ENCODE measurements at places on chromosomes 12 and 14.

GRCh38 chr12:46303039-46303666, 34.3 kb upstream of the SLC38A1 start:
- peak; percentile 77 for DNase-seq

DNA sequence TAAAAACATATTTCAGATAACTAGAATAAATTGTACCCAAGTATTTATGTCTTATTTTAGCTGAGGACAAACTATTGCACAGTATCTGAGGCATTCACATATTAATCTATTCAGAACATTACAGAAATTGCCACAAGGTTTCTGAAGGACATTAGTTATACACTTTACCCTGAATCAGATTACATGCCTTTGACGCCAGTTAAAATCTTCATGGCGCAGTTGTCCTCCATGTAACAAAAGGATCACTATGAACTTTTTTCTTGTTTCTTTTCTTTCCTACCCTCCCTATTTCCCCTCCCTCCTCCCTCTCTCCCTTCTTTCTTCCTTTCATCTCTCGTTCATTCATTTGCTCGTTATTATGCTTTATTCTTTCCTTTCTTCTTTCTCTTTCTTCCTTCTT, 176.6 kb upstream of the KITLG start:
- no peak for DNase-seq

GRCh38 chr14:104133496-104133895, 4.9 kb upstream of the KIF26A start:
- DNase-seq = no peak

DNA sequence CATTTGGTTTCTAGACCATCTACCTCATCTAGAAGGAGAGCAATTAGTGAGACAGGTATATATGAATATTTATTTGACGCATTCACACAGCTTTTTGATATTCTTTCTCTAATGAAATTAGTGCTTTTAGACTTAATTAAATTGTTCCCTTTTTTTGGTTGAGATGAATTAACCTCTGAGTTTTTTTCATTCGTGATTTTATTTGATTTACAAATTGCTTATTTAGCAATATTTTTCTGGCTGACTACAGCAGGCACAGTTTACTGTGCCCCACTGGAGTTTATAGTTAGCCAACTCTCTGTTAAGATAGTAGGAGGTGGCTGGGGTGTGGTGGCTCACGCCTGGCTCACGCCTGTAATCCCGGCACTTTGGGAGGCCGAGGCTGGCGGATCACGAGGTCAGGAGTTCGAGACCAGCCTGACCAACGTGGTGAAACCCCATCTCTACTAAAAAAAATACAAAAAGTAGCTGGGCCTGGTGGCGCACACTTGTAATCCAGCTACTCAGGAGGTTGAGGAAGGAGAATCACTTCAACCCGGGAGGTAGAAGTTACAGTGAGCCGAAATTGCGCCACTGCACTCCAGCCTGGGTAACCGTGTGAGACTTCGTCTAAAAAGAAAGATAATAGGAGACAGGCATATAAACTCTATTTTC, 16.7 kb downstream of the MDM2 start:
- DNase-seq = no peak

DNA sequence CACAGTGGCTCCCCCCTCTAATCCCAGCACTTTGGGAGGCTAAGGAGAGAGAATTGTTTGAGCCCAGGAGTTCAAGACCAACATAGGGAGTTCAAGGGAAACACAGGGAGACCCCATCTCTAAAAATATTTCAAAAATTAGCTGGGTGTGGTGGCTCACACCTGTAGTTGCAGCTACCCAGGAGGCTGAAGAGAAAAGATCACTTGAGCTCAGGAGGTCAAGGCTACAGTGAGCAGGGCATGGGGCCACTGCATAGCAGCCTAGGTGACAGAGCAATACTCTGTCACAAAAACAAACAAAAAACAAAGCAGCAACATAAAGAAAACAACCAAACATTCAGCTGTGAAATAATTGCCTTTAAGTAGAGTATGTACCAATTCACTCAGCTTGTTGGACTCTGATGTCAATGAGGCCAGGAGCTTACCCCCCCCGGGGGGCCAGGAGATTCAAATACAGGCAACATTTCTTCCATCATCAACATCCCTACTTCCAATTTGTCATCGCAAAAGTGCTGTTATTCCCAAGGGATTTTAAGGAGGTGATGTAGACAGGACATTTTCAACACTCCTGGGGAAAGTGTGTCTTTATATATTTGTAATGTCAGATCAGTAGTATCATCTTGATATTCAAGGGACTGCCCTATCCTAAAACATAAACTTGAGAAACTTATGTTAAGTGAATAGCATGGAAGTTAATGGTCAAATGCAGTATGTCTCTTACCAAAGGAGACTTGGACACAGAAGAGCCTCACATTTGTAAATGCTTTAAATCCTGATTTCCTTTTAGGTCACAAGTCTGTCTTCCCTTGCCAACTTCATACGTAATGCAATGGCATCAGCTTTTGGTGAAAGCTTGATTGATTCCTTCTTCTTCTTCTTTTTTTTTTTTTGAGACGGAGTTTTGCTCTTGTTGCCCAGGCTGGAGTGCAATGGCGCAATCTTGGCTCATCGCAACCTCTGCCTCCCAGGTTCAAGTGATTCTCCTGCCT, 40.6 kb upstream of the AEBP2 start:
- no peak for DNase-seq

GRCh38 chr14:73774241-73774570, 60.0 kb upstream of the PNMA1 start:
- no peak for DNase-seq

GRCh38 chr12:132477703-132478432, 12.1 kb upstream of the FBRSL1 start:
- DNase-seq = no peak

GRCh38 chr12:111310076-111310870, 58.6 kb downstream of the PHETA1 start:
- no peak for DNase-seq

DNA sequence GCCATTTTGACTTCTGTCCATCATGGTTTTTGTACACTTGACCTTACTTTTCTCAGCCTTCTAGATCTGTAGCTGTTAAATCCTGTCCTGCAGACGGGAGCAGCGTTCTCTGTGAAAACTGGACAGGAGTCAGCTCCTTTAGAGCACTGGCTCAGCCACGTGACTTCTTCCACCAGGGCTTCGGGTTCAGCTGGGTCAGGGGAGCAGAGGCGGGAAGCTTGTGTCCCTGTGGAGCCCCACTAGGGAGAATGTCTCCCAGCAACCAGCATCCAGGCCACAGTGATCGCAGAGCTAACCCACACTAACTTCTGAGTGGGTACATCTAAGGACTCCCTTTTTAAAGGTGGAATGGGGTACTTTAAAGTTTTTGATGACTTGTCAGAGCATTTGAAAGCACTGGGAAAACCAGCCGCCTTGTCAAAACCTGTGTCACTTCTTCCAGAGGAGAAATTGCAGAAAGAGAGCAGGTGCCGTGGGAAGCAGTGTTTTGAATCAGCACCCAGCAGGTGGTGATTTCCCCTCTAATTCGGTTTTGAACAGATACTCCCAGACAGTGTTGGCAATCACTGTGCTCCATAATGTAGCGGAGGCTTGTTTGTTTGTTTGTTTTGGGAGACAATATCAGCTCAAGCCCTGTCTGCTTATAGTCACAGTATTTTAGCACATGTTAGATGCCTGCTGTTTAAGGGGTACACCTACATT, 17.9 kb downstream of the DERA start:
- no peak for DNase-seq

DNA sequence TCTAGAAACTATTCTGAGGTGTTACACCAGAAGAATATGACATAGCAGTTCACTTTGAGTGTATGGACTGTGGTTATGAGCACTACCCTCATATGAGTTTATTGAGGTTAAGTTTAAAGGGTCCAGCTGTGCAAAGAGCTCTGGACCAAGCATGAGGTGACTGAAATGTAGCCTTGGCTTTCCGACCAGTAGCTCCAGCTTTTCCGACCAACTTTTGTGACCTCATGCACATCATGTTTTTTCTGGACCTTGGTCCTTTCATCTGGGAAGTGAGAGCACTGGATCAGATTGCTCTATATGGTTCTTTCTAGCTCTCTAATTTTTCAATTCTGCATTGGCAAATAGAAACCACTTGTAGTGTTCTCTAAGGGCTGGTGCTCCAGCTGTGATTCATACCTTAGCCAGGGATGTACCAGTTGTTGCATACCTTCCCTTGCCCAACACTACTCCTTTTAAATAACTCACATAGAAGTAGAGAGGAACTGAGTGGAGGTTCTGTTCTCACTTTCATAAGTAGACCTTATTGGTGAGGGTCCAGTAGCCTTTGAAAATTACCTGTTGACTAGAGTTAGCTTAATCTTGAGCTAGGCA, 16.6 kb downstream of the IGF1 start:
- DNase-seq = no peak

- no peak for DNase-seq
Observed at GRCh38 chr14:28762955-28763326, 3.6 kb upstream of the FOXG1 start.
